Body of pancreas (tissue), 4 donors: ENCODE measurements at places on chromosomes 4 and X. TPM values are rescaled to one million over a fixed set of nuclear protein-coding genes. Genes with fewer than 3 reads are reported as not detected.

The MAGEB1 gene
- not detected for total RNA-seq

The KLHL34 gene
- not detected for total RNA-seq

The PPAT gene
- total RNA-seq: 3.3 TPM

DNA sequence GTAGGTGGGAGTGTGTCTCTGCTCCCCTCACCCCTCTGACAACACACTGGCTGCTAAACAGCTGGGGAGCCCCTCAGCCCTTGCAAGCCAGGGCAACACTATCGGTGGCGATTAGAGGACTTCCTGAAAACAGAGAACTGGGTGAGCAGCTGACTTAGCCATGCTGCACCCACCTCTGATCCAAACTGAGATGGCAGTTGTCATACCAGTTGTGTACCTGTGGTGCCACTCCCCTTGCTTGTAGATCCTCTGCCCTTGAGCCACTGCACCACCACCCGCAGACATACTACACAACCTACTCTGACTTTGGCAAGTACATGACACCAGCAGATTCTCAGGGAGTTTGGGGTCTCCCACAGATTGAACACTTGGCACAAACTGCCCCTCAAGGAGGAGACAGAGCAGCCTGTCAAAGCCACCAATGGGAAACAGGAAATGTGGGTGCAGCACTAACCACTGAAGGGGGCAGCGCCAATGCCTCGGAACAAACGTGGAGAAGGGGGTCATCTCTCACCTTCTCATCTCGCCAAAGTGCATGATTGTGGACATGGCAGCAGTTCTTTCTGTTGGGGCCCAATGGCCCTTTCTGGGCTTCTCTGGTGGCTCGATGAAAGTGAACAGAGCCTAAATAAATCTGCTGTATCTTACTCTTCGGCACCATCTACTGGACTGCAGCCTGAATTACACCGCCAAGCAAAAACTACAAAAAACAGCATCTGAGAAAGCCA, 119.8 kb downstream of the NEK1 start:
- no peak for DNase-seq
- no peaks in the 10 kb centered on the region for H3K4me1 ChIP-seq
- H3K27me3 ChIP-seq: no peaks in the 10 kb centered on the region
- H3K36me3 ChIP-seq: no peaks in the 10 kb centered on the region
- H3K27ac ChIP-seq: no peak overlapping the region

GRCh38 chr4:141248029-141248428, 27.3 kb downstream of the ZNF330 start:
- no peak overlapping the region for H3K4me3 ChIP-seq
- H3K36me3 ChIP-seq: no peaks in the 10 kb centered on the region
- no peak overlapping the region for H3K27ac ChIP-seq
- H3K4me1 ChIP-seq: no peaks in the 10 kb centered on the region
- H3K27me3 ChIP-seq: no peaks in the 10 kb centered on the region
- peak; percentile 7 for DNase-seq

DNA sequence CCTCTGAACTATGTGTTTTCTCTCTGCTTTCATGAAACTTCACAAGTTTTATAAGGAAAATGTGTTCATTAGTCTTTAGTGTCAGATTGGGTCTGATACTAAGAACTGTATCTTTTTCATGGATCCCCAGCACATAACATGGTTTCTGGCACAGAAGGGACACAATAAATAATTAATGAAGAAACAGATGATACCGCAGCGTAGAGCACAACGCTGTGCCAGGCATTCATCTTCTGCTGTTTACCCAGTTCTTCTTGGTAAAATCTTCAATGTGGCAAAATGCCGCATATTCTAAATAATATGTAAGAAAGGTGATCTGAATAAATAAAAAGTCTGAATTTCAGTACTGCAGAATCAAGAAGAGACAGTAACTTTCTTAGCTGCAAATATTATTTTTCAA, 12.3 kb downstream of the SCARB2 start:
- no peak for DNase-seq
- H3K36me3 ChIP-seq: no peaks in the 10 kb centered on the region
- peak overlapping the region; percentile 88 for H3K27ac ChIP-seq
- H3K27me3 ChIP-seq: no peaks in the 10 kb centered on the region
- H3K4me1 ChIP-seq: peaks cover 95% of the 10 kb centered on the region

GRCh38 chrX:10648614-10649013, 28.2 kb upstream of the MID1 start:
- no peak for DNase-seq
- no peak overlapping the region for H3K4me3 ChIP-seq
- H3K4me1 ChIP-seq: no peaks in the 10 kb centered on the region
- H3K27ac ChIP-seq: no peak overlapping the region
- H3K27me3 ChIP-seq: no peaks in the 10 kb centered on the region

GRCh38 chr4:185797596-185798338, 14.2 kb downstream of the SORBS2 start:
- peaks cover 72% of the 10 kb centered on the region for H3K4me1 ChIP-seq
- no peak for DNase-seq

DNA sequence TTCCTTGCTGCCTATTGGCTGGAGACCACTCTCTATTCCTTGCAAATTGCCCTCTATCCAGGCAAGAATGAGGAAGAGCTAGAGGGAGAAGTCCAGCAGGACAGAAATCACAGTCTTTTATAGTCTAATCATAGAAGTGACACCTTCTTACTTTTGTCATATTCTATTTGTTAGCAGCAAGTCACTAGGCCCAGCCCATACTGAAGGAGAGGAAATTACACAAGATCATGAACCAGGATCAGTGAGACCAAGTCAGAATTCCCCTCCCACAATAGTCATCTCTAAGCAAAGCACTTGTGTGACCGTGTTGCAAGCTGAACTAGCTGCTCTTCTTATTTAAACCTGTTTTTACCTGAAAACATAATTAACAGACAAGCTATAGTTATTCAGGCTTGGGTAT, 317.7 kb downstream of the INPP4B start:
- DNase-seq: no peak
- H3K4me3 ChIP-seq: no peak overlapping the region
- H3K4me1 ChIP-seq: no peaks in the 10 kb centered on the region
- H3K27me3 ChIP-seq: no peaks in the 10 kb centered on the region
- no peak overlapping the region for H3K27ac ChIP-seq

GRCh38 chr4:97911236-97911906, 231.9 kb downstream of the STPG2 start:
- no peak overlapping the region for H3K4me3 ChIP-seq
- H3K36me3 ChIP-seq: no peaks in the 10 kb centered on the region
- no peak for DNase-seq
- no peaks in the 10 kb centered on the region for H3K27me3 ChIP-seq
